ENCODE measurements at places on chromosomes 1 and 21.
A peak's percentile ranks its signal among the peaks of the same experiment; 100 is the strongest.

- DNase-seq = no peak
These were observed 7.7 kb downstream of the CHRM3 start for GRCh38 chr1:239394107-239394506.

DNA sequence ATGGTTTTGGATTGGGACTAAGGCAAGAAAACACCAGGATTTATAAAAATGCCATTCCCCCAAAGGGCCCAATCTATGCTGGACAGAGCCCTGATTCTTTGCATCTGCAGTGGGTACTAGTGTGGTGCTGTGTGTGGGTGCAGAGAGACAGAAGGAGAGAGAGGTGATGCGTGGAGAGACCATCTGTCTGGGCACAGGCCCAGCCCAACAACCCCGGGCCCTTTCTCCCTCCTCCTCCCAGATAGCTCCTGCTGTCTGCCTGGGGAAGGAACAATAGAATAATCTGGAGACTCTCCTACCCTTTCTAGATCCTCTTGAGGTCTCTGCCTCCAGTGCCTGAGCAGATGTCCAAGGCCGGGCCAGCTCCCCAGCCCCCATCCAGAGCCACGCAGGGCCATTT lies 15.1 kb downstream of the KIAA1614 start:
- DNase-seq = peak; percentile 87

DNA sequence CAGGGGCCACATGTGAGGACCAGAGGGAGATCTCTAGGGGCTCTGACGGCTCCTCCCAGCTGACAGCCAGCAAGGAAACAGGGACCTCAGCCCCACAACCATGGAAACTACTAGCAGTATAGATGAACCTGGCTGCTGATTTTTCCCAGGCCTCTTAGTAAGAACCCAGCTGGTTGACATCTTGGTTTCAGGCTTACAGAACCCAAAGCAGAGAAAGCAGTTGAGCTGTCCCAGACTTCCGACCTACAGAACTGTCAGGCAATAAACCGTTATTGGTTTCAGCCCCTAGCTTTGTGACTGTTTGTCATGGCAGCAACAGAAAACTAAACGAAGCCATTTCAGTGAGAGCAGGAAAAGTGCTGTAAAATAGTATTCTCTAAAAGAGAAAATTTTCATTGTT lies 36.4 kb downstream of the ETS2 start:
- DNase-seq = no peak

DNA sequence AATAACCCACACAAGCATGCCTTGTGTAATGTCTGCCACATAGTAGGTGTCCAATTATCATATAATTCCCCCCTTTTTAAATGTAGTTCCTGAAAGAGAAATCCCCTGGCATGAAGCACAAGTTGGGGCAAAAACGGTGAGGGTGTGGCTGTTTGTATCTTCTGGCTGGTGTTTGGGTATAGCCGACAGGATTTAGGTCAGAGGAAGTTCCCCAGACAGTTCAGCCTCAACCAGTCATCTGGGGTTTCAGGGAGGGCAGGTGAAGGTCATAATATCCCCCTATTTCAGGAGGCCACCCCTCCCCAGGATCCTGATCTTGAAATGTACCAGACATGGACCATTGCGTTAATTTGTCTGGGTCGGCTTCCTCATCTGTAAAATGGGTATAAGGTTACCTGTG lies 29.1 kb upstream of the JUN start:
- DNase-seq = no peak

- DNase-seq = no peak
These were observed 400.7 kb upstream of the DAB1 start for GRCh38 chr1:57824535-57824934.

GRCh38 chr1:117798550-117798949 lies 130.9 kb downstream of the GDAP2 start:
- no peak for DNase-seq

GRCh38 chr1:111436726-111437125 lies 9.2 kb upstream of the OVGP1 start:
- DNase-seq = no peak

GRCh38 chr1:236302941-236303340 lies 21.2 kb upstream of the ERO1B start:
- no peak for DNase-seq

DNA sequence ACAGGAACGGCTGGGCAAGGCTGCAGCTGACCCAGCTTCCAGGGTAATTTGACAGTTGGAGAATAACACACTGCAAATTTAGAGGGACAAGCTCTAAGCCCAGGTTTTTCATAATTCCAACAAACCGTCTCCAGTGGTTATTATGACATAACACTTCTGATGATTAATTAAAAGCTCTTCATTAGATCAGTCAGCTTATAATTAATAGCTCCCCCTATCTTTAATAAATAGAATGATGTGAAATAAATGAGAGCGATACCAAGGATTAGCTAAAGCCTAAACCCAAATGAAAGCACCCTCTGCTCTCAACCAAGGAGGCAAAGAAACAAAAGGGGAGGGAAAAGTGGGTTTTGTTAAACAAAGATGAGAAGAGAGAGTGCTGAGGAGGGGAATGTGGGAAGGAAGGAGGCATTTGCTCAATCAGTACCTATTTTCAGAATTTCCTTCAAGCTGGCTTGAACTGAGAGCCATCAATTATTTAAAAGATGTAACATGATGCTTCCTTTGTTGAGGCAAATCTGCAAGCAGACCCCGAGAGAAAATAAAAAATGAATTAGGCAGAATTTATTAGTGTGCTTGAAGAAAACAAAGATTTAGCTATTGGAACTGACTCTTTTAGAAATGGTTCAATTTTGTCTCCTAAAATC lies 221.8 kb upstream of the ESRRG start:
- no peak for DNase-seq

GRCh38 chr1:232553809-232554208 lies 76.1 kb downstream of the SIPA1L2 start:
- no peak for DNase-seq

GRCh38 chr1:177780096-177780700 lies 189.7 kb downstream of the SEC16B start:
- no peak for DNase-seq

DNA sequence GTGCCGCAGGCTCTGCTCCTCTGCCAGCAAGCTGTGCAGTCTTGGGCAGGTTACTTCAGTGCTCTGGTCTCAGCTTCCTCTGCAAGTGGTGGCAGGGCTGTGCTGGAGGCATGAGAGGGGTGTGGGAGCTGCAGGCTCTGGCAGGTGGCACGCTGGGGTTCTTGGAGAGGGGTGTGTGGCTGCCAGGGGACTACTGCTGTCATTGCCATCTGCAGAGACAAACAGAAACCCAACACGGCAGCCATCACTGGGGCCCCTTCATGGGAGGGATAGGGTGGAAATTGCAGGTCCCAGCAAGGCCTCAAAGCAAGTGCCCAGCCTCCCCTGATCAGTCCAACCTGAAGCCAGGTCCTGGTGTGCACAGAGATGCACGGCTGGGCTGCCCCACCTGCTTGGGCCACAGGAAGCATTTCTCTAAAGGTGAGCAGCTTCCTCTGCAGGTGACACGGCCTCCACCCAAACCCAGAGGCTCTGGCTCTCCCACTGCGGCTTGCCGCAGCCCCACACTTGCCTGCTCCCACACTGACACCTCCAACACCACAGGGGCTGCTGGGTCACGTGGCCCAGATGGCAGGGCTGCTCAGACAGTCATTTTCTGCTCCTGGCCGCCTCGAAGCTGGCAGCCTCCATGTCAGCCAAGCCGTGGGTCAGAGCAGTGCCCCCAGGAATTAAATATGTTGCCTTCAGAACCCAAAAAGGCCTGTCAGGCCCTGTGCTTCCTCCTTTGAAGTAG lies 4.1 kb upstream of the COL6A2 start:
- no peak for DNase-seq

DNA sequence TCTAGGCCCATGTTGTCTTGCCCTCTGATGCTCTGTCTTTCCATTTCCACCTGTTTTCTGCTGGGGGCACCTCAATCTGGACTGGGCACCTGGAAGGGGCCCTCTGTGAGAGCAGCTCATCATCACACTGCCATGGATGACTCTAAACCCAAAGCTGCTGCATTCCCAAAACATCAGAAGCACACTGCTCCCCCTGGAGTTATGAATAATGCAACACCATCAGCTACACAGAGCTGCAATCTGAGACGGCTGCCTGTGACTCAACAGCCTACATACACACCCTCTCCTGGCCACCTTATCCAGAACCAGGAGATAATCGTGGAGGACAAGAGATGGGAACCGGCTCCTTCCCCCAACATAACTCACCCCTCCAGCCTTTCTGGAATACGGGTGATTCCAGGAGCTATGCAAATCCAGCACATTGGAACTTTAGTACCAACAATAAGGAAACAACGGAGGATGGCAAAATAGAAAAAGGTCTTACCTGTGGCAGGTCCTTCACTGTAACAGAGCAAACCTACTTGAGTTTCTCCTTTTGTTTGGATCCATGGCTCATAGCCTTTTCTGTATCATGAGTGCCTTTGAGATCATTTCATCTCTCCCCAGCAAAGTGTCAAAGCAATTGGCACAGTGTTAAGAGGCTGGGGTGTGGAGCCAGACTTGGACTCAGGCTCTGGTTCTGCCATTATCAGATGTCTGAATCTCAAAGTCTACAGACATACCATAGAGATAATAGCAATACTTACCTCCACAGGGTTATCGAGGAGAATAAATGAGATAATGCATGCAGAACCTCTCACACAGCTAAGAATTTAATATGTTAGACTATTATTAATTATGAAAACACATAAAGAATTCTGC lies 29.3 kb downstream of the AK2 start:
- DNase-seq = no peak

- peak; percentile 1 for DNase-seq
These were observed 812 bp downstream of the CACHD1 start for GRCh38 chr1:64470665-64471217.

DNA sequence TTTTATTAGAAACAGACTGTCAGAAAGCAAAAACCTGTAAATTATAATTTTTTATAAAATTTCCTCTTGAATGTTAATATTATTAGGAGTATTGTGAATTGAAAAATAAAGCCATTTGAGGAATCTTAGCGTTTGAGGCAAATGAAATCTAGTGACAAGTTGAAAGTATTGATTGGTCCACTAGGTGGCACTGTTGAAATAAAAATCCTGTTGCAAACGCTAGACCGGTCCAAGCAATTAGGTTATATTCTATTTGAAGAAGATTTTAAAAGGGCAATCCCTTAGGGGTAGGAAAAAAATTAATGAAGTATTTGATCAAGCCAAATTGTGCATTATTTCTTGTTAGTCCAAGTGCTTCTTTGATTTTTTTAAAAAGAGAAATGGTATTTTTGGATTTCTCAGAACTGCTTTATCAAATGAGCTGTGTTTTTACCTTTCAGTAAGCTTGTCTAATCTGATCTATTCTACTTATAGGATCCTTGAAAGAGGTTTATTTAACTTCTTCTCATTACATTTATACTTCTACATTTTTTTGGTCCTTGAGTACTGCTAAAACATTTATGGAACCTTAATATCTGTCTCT lies 57.7 kb downstream of the ATG4C start:
- peak; percentile 21 for DNase-seq

DNA sequence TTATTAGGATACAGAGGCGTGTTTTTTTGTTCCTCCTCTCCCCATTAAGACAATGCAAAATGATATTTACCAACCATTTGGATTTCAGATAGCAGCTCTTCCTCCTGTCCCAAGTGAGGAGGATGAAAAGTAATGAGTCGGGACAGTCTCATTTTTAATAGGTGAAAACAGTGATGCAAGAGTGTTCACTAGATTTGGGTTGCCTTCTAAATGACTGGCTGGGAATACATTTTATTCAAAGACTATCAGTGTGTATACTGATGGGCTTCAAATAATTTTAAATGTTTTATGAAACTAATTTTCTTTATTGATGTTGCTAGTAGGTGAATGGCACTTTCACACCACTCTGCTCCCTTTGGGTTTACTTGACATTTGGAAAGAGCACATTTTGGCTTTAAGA lies 2.1 kb downstream of the RCOR3 start:
- no peak for DNase-seq

- no peak for DNase-seq
These were observed 994 bp upstream of the ACBD6 start for GRCh38 chr1:180503280-180503862.

GRCh38 chr1:116151739-116152576 lies 40.8 kb downstream of the MAB21L3 start:
- DNase-seq = peak; percentile 73

- no peak for DNase-seq
These were observed 51.3 kb downstream of the RHOU start for GRCh38 chr1:228786361-228787129.

- DNase-seq = no peak
These were observed 511 bp downstream of the NDC1 start for GRCh38 chr1:53837646-53837923.

DNA sequence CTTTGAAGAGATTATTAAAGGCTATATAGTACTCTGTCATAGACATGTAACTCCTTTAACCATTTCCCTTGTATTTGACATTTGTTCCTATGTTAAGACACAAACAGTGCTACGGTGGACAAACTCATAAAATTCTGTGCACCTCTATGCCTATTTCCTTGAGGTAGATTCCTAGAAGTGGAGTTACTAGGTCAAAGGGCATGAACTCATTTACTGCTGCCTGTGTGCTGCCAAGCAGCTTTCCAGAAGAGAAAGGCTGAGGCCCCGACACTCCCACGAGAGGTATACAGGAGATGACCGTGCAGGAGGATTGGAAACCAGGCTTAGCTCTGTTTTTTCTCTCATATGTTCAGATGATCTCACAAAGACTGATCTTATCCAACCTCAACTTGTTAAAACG lies 34.4 kb upstream of the TENT5C start:
- no peak for DNase-seq

DNA sequence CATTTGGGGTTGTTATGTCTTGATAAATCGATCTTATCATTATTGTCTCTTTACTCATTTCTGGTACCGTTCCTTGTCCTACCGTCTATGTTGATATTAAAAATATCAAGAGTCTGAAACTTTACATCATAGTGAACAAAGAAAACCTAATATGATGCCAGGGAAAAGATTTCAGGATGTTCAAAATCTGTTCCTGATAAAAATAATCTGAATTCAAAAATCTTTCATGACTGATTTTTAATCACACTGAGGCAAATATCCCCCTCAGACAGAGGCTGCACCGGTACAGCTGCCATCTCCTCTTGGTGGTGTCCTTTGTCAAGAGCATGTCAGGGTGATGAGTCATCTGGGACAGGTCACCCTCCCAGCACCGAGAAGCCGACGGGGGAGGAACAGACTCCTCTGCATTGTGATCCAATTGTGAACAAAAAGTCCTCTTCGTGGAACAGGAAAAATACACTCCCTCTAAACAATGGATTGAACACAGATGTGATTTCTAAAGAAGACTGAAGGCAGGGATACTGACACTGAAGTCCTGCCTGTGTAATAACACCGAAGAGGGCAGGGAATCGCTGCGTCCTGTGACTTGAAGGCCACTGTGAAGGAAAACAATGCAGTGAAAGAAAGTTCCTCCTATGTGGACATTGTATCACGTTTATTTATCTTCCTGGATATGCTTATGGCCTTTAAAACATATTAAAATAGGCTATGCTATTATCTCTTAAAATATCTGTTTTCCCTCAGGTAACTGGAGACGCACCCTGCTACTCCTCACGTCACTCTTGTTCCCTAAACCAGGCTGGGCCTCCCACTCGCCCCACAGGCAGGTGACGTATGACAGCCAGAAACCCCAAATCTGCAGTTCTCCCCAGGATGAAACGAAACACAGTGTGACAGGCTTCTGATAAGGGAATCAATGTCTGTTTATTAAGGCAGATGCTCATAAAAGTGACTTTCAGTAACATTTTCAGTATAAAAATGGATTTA lies 4.3 kb upstream of the SPATC1L start:
- no peak for DNase-seq

- DNase-seq = no peak
These were observed 192.2 kb downstream of the TRABD2B start for GRCh38 chr1:47805018-47805417.

GRCh38 chr1:87872189-87872588 lies 543.5 kb downstream of the LMO4 start:
- DNase-seq = no peak

- DNase-seq = no peak
These were observed 30.0 kb downstream of the IARS2 start for GRCh38 chr1:220123889-220124288.
